Substantia nigra (tissue), 51 donors: ENCODE measurements at places on chromosomes 1 and 21.

- DNase-seq = no peak
These were observed 398.3 kb downstream of the KCNT2 start for GRCh38 chr1:196209983-196210382.

DNA sequence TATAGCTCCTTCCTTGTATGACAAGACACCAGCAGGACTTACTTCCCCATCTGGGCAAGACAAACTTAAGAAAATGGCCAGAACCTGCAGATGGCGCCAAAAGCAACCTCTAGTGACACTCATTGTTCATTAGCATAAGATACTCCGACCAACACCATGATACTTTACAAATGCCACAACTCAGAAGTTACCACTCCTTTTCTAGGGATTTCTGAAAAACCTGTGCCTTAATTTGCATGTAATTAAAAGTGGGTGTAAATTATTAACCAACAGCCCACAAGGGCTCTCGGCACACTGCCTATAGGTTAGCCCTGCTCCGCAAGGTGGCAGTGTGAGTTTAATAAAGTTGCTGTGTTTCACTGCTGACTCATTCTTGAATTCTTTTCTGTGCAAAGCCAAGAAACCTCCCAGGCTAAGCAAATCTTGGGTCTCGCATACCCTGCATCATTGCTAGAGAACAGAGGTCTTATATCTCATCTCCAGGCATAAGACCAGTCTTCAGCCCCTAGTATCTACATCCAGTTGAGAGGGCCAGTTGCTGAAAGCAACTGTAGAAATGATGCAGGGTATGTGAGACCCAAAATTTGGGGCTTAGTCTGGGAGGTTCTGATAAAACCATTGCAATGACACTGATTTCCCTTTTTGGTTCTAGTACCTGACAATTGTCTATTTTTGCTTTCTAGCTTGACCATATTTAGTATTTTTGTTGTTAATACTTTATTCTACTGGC, 86.4 kb downstream of the FAF1 start:
- no peak for DNase-seq

DNA sequence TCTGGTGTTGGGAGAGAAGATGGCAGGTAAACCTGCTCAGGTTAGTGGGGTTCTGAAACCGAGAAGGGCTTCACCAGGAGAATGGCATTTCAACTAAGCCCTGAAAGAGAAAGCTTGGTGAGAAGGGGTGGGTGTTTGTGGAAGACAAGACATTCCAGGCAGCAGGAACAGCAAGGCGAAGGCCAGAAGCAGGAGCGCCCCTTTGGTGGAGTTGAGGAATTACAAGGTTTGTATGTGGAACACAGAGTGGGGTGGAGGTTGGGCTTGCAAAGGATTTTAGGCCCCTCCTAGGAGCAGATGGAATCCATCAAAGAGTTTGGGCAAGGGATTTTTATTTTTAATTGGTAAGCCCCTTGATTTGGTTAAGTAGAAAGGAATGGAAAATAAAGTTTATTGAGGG, 24.8 kb upstream of the ELOA start:
- no peak for DNase-seq

DNA sequence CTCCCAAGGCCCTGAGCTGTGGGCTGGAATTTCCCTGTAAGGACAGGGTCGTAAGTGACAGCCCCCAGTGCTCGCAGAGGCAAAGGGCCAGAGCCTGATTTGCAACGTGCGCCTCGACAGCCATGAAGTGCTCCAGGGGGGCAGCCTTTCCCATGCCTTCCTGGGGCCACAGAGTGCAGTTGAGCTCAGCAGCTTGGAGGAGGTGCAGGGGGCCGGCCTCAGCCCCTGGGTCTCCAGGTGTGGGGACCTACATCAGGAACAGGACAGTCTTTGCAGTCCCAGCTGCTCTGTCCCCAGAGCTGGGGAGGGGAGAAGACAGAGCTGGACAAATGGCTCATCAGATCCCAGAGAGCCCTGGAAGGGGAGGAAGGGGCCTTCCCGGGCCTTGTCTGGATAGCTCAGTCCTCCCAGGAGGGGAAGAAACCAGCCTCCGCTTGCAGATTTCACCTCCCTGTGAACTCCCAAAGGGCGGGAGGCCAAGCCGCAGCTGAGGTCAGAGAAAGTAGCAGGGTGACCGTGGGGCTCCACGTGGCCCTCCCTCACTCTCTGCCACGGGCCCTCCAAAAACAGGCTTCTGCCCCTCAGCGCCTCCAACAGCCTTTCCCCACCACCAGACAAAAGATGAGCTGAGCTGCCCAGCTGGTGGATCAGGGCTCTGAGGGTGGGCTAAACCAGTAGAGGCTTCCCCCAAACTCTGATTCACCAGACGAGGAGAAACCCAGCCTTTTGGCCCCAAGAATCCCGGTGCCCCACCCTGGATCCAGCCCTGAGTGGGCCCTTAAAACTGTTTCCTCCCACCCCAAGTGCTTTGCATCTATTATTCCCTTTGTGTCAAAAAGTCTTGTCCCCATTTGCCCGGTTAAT, 76.5 kb downstream of the DHRS3 start:
- no peak for DNase-seq

DNA sequence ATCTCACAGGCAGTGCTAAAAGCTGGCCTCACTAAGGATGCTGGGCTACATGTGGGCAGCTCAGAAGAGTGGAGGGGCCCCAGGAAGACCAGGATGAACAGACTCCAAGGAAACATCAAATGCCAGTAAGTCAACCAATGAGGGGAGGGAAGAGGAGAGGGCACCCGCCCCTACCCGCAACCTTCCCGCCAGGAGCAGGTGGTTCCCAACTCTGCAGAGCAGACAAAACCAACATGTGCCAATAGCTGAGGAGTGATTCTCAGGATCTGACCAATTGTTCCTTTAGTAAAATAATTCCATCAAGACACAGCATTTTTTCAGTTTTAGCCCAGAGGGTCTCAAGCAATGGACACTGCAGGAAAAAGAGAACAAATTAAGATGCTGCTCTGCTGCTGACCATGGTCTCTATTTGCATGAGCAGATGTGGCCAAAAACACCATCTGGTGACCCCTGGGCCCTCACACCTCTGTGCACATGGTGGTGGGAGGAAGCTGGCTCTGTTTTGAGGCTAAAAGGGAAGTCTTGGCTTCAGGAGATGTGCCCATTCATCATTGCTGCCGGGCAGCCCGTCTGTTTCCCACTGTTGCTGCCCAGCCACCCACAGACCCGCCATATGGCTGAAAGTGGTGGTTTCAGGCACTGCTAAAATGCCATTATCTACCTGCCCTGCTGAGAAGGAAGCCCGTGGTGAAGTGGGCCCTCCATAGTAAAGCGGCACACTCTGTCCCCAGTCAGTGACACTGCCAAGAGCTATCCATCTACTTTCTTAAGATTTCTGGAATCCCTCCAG, 231.8 kb downstream of the KCNH1 start:
- no peak for DNase-seq
